Fibroblast of pulmonary artery (primary cell): ENCODE measurements at places on chromosomes 2 and 18.

DNA sequence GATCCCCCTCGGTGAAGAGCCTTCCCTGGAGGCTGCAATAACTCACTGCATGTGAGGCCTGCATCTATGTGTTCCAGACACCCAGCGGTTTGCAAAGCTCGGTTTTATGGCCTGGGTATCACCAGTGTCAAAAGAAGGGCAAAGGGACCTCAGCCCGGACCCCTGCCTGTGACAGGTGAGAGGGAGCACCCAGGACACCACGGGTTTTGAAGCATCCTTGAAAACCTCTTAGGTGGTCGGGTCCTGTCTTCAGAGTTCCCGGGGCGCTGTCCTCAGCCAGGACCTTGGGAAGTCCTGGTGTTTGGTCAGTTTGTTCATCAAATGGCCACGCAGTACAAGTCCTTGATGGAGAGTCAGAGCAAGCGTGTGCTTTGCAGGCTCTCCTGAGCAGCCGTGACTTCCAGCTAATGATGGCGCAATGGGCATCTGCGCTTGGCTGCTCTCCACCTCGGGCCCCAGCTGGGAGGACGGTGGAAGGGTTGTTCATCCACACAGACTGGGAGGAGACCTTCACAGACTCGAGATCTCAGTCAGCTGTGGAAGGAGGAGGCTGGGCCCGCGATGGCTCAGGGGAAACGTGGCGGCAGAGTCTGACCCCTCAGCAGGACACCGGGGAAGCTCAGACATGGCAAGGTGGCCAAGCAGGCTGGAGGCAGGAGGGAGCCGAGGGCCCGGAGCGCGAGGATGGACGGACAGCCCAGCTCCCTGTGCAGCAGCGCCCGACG lies 113.1 kb upstream of the GPC1 start:
- DNase-seq: peak; percentile 50

DNA sequence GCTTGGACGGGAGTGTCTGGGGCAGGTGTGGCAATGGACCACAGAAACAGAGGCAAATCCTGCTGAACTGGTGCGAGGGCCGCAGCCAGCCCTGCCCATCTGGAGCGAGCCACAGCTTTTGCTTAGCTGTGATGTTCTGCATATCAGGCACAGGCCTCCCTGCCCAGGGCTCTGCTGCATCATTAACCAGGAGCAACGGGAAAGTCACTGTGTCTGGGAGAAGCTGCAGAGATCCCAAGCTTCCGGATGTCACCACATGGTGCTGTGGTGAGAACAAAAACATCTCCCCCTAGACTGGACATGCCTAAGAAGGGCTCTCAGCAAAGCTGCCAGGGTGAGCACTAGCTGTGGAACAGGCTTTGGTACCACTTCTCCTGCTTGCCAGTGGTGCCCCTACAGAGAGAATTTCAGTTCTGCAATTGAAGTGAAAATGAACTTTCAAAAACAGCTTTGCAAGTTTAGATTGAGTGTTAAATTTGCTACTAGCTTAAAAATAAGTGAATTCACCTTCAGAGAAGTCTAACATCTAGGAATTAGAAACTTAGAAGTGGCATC lies 172.9 kb upstream of the MYT1L start:
- no peak for DNase-seq

GRCh38 chr2:224584111-224584784 lies 915 bp downstream of the CUL3 start:
- peak; percentile 48 for DNase-seq

DNA sequence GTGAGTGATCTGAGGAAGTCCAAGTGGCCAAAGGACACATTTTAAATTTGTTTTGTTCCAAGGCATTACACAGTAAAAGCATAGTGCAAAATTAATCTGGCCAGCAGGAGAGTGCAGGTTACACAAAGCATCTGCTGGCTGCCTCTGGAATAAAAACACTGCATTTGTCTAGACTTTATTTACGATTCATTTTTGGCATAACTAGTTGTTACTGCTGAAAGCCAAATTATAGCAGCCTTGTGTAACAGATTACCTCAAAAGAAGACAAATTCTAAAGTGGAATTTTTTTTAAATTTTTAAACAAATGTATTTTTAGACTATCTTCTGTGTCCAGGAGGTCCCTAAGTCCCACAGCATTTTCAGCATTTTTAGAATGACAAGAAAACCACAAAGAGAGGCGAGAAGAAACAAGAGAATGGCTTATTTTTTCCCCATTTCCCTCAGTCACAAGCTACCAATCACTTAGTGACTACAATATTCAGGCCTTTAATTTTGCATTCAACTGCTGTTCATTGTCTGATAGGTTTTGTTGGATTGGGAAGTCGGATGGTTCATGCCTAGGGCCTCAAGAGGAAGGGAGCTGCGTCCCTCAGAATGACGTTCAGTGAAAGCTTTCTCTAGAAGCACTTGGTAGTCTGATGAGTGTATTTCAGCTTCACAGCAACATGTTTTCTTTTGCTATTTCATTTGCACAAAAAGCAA lies 46.0 kb downstream of the TMEFF2 start:
- peak; percentile 50 for DNase-seq

- no peak for DNase-seq
These were observed 304.8 kb downstream of the LRATD1 start for GRCh38 chr2:14937336-14937735.

DNA sequence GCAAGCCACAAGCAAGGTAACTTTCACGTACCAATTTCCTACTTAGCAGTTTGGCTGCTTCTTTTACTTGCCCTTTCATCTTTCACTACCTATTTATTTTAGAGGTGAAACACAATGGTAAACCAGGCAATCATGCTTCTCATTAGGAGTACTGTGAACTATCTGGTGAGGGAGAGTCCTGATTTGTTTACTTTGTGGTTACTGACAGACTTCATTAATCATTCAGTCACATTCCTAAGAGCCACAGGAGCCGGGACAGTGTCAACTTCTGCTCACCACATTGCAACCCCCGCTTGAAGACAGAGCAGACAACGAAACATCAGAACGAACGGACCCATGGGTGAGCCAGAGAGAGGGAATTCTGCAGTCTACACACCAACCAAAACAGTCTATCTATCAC lies 28.8 kb downstream of the TUBB6 start:
- no peak for DNase-seq

- DNase-seq: peak; percentile 61
These were observed 31.7 kb upstream of the ASAP2 start for GRCh38 chr2:9174771-9175437.

GRCh38 chr2:163601377-163601776 lies 134.4 kb downstream of the FIGN start:
- no peak for DNase-seq

GRCh38 chr2:25310965-25311864 lies 30.5 kb downstream of the DNMT3A start:
- DNase-seq: no peak

- no peak for DNase-seq
These were observed 2.3 kb downstream of the STEAP3 start for GRCh38 chr2:119225926-119226325.

DNA sequence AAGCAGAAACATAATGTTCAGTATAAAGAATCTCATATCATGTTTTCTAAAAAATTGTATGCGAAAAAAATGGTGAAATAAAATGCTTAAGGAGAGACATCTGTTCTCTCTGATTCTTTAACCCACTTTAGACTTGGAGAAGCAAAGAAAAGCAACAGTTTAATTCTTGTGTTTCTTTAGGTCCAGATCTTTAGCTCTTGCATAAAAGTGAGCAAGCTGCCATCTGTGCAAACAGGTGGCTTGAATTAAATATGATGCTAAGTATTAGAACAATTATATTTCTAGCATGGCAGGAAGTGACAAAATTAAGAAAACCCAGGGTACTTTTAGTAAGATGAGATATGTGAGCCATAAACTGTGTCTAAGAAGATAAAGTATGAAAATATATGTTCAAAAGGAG lies 1038.3 kb downstream of the DPP10 start:
- DNase-seq: no peak

DNA sequence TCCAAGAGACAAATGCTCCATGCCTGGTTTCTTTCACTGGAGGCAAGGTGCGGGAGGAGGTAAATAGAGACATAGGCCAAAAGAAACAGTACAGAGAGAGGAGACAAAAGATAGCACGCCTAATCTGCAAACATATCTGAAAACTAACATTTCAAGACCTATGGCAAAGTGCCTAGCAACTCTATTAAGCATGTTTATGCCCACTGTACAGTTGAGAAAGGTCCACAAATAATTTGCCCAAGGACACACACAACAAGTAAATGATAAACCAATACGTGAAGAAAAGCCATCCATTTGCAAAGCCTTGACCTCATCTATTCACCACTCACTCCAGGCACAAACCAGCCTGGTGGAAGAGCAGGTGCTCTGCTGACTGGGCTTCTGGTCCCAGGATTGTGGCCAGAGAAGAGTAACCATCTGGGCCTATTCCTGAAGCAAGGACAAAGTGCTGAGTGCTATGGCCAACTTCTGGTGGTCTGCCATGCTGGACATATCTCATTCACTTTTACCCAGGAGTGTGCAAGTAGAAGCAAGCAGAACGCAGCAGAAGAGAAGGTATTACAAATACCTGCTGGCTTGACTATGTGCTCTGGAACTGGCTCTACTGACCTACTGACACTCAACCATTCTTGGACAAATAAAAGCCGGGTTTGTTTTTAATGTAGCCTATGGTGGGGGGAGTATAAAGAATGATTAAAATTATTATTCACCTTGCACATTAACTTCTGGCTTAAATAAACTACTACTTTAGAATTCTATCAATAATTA lies 25.3 kb downstream of the TMEM131 start:
- DNase-seq: no peak
